ENCODE measurements at places on chromosomes 2 and 18.

DNA sequence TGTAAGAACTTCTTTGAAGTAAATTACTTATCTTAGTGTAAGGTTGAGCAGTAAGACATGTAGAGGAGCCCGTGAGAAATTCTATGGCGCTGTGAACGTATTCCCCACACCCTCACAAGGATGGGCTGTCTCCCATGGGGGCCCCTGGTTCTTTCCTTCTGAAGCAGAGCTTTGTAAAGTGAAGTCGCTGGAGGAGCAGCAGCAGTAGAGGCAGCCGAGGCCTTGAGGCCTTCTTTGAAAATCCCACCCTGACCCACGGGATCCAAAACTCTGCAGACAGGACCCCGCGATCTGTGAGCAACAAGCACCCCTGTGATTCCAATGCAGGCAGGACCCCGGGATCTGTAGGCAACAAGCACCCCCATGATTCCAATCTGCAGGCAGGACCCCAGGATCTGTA is 23.8 kb upstream of the SNTG2 start:
- no peak for DNase-seq

GRCh38 chr2:100062336-100062735 is 80.1 kb downstream of the AFF3 start:
- no peak for DNase-seq

DNA sequence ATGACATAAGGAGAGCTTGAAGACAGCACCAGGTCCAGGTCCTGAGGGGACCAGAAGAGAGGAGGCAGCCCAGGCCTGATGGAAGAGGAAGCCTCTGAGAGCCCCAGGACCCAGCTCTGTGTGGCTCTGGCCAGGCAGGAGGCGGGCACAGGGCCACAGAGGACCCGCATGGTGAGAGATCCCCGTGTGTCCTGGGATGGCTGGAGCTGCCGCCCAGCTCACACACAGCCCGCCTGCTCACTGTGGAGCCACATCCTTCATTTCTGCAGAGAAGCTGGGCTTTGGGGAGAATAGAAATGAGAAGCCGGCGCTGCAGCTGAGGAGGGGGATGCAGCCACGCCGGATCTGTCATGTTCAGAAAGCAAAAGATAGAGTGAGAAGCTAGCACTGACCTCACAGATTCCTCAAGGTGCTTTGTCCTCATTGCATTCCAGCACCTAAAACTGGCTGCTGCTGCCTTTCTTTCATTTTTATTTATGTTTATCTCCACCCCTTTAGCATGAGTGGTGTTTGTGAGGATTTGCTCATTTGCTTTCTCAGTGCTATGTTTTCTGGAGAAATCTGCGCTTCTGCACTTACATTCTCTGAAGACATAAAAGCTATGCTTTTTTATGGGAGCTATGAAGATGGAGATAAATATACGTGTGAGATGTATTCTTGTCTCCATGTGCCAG is 307.6 kb upstream of the MYT1L start:
- DNase-seq = no peak

DNA sequence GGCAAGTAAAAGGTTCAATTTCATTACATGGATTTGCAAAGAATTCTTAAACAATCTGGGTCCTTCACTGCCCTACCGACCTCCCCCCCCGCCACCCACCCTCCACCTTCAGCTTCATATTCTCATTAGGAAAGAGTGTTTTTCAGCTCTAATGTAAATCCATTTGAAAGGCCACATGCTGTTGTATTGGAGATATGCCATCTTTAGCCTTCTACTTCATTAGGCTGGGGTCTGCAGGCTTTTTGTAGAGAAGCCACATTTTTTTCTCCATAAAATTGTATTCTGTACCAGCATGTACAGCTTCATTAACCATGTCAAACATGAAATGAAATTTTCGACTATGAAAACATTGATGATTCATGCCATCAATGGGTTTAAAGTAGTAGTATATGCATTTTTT is 42.8 kb upstream of the THUMPD2 start:
- DNase-seq = no peak

DNA sequence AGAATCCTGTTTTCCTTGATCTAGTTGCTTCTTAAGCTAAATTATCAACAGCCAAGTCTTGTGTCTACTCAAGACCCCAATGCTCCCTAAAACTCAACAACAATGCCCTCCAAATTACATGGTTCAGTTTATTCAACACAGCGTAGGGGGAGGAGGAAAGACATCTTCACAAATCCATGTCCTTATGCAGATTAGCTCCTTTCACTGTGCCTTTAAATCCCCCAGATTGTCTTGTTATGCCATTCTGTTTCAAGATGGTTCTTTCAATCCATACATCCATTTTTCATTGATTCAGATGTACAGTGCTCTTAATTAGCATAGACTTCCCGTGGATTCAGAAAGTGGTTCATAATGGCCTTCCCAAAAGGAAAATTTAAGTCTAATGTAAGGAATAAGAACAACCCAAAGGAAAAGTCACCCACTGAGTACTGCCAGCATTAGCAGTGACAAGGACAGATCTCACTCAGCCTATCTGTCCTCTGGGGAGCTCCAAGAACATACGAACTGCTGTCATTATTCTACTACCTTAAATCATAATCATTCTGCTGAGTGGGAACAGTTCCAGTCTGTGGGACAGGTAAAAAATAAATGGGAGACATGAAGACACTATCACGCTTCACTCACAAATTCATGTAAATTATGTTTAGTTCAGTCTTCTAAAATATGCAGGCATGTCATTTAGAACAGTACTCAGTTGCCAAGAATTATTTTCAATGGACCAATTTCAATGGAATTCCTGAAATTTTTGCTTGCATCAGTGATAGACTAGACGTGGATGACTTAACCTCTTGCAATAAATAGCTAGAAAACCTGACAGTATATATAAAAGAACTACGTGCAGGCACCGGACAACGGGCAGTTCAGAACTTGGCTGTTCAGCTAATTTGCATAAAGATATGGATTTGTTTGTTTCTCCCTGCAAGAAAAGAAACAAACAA is 58.9 kb upstream of the RNU4ATAC start:
- no peak for DNase-seq

- no peak for DNase-seq
Observed at GRCh38 chr18:53790786-53791185, 433.7 kb downstream of the MBD2 start.
